G401 (cell line): ENCODE measurements at places on chromosomes 6 and 20.

- no peak for DNase-seq
Observed at GRCh38 chr20:50026746-50027575, 44.2 kb downstream of the SNAI1 start.

DNA sequence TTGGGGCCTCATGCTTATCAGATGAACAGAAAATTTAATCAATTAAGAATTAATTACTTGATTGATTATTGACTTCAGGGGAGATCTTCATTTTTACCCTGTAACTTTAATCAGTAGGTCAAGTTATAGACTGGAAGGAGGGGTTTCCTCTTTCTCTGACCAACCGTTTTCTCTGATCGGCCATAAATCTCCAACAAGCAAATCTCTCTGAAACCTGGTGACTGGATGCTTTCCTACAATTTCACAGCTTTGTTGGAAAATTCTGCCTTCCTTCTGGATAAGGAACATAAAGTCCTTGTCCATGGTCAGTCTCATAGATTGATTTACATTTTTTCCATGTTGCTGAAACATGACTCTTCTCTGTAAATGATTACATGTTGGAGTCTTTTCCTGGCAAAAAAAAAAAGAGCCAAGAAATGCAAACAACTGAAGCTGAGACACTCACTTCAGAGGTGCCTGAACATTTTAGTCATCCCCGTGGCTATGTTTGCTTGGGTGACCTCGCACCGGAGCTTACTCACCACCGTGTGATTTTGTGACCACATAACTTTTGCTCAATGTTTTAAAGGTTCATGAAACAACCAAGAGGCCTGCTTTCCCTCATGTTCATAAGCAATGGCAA lies 31.0 kb downstream of the IRF4 start:
- no peak for DNase-seq

- no peak for DNase-seq
Observed at GRCh38 chr6:39786649-39787048, 5.5 kb upstream of the DAAM2 start.

GRCh38 chr20:50187403-50188051 lies 3.1 kb upstream of the CEBPB start:
- DNase-seq = no peak
